ENCODE measurements at places on chromosomes 13 and 19. TPM values are rescaled to one million over a fixed set of nuclear protein-coding genes. Genes with fewer than 3 reads are reported as not detected.

The GALP gene
- total RNA-seq = not detected

The ZNF99 gene
- not detected for total RNA-seq

The KLK11 gene
- total RNA-seq = not detected

The PCDH17 gene
- total RNA-seq = 9.6 TPM

GRCh38 chr13:46797501-46798237, 708 bp upstream of the ESD start:
- H3K4me1 ChIP-seq = peaks cover 25% of the 10 kb centered on the region
- no peaks in the 10 kb centered on the region for H3K27me3 ChIP-seq
- peaks cover 1% of the 10 kb centered on the region for H3K36me3 ChIP-seq

DNA sequence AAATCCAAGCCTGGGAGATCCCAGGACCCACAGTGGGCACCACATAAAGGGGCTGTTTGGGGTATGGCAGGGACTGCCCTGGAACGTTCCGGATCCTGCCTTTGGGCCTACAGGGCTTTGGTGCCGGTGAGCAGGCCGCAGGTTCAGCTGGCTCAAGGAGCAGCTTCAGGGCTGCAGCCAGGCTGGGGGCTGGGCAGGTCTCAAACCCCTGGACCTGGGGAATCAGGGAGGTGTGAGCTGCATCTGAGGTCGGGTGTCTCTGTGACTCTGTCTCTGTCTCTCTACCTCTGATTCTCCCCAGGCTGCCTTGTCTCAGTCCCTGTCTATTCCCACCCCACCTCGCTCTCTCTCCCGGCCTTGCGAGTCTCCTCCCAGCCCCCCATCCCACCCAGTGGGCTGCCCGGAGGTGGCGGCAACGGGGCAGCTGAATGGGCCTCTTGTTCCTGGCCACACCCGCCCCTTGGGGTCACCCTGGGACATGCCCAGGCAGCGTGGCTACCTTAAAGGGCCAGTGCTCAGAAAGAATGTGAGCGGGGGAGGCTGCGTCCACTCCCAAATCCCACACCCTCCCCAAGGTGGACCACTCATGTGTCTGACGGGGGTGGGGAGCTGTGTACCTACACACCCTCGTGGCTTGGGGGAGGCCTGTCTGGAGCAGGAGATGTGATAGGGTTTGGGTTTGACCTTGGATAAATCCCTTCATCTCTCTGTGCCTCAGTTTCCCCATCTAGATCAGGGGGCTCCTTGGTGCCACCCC, 31.1 kb downstream of the NFIC start:
- no peak overlapping the region for H3K4me3 ChIP-seq
- peaks cover 10% of the 10 kb centered on the region for H3K27me3 ChIP-seq
- no peak for DNase-seq
- H3K36me3 ChIP-seq = peaks cover 2% of the 10 kb centered on the region
- no peak overlapping the region for H3K27ac ChIP-seq

- peaks cover 2% of the 10 kb centered on the region for H3K36me3 ChIP-seq
- peaks cover 50% of the 10 kb centered on the region for H3K4me1 ChIP-seq
- H3K27ac ChIP-seq = no peak overlapping the region
- H3K27me3 ChIP-seq = no peaks in the 10 kb centered on the region
- H3K4me3 ChIP-seq = no peak overlapping the region
Observed at GRCh38 chr13:33265133-33265532, 20.4 kb downstream of the STARD13 start.

DNA sequence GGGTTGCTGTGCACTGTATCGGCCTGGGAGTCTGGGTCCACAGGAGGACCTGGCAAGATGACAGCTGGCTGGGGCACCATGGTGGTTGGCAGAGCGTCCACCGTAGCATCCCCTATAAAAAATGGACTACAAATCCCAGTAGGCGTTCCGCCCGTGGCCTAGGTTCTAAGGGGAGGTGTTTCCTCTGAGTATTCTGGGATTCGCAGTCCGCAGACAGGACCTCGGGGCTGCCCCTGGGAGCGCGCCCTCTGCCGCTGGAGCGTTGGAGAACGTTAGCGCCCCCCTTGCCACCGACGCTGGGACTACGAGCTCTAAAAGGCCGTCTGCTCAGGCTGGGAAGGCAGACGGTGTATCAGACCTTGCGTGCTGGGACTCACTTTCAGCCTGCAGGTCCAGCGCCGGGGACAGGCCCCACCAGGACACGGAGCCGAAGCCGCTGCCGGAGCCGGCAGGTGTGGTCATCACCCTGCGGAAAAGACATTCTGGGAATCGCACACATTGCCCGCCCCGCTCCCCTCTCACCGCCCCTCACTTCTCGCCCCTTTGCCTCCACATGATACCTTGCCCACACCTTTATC, 372 bp downstream of the DNAAF3 start:
- H3K4me3 ChIP-seq = peak overlapping the region; percentile 94
- peaks cover 56% of the 10 kb centered on the region for H3K27me3 ChIP-seq
- H3K36me3 ChIP-seq = no peaks in the 10 kb centered on the region
- DNase-seq = no peak
- peaks cover 8% of the 10 kb centered on the region for H3K4me1 ChIP-seq
- H3K27ac ChIP-seq = peak overlapping the region; percentile 97
